Stimulated activated CD8-positive, alpha-beta memory T cell treated with anti-CD3 and anti-CD28 coated beads, Interleukin-7, amount 100 ng/mL, for 24 hours (primary cell): ENCODE measurements at places on chromosomes 12 and 14.

DNA sequence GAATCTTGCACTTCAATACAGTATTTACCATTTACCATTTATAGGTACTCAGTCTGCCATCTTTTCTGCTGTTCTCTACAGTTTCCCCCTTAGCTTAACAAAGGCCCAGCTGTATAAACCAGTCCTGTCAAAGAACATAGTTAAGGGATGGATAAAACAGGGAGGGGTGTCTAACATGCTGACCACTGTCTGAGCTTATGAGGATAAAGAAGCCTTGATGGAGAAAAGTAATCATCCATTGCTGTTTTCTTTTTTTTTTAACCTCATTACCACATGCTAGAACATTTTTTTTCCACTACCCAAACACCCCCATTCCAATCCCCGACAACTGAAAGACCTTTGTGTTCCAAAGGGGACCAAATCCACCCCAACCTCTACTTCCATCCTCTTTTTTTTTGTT lies 39.9 kb downstream of the SOX5 start:
- DNase-seq = no peak

DNA sequence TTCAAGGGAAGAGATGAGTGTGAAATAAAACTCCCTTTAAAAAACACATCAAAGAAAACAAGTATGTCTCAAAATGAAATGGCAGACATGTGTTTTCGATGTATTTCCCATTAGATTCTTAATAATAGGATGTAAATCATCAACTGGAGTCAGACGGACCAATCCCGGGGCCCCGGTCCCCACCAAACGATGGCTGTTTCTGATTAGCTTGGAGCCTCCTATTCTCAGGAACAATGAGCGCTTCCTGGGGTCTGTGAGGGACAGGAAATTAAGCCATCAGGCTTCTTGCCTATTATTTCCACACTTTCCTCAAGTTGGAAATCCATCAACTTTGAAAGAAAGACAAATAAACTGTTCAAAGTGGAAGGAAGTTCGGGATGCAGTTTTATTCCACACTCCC lies 179.4 kb downstream of the EFCAB11 start:
- no peak for DNase-seq

- no peak for DNase-seq
Observed at GRCh38 chr12:75170640-75171185, 38.9 kb downstream of the KCNC2 start.

DNA sequence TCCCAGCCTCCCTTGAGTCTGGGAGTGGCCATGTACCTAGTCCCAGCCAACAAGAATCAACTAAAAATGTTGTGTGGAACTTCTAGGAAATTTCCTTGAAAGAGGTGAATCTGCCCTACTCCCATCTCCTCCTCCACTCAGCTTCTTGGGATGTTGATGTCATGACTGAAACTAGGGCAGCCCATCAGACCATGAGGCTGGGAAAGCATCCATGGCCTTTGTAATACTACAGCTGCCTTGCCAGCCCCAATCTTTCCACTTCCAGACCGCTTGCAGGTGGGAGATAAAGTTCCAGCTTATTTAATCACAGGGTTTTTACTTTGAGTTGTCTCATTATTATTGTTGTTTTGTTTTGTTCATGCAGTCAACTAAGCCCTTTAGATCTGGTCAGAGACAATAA lies 170.3 kb upstream of the LMNTD1 start:
- no peak for DNase-seq

GRCh38 chr14:45990252-45990651 lies 661.3 kb downstream of the RPL10L start:
- no peak for DNase-seq

GRCh38 chr14:57656853-57657252 lies 163.2 kb upstream of the CCDC198 start:
- DNase-seq = no peak

- no peak for DNase-seq
Observed at GRCh38 chr12:57008178-57008577, 1.8 kb upstream of the ZBTB39 start.
